ENCODE measurements at places on chromosomes 1 and 21.

DNA sequence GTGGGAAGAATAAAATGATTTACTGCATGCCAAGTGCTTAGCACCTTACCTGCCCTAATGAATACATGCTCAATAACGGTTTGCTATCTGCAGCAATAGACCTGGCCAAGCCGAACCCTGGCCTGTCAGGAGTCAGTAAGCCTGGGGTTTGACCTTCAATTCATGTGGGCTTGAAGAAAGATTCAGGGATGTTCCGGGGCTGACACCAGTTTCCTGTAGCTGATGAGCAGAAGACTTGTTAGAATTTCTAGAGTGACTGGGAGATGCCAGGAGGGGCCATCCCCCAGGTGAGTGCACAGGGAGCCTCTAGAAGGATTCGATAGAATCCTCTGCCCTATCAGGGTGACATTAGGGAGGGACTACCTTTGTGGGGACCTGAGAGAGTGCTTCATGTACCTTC, 210.9 kb downstream of the HIVEP3 start:
- no peak for DNase-seq

DNA sequence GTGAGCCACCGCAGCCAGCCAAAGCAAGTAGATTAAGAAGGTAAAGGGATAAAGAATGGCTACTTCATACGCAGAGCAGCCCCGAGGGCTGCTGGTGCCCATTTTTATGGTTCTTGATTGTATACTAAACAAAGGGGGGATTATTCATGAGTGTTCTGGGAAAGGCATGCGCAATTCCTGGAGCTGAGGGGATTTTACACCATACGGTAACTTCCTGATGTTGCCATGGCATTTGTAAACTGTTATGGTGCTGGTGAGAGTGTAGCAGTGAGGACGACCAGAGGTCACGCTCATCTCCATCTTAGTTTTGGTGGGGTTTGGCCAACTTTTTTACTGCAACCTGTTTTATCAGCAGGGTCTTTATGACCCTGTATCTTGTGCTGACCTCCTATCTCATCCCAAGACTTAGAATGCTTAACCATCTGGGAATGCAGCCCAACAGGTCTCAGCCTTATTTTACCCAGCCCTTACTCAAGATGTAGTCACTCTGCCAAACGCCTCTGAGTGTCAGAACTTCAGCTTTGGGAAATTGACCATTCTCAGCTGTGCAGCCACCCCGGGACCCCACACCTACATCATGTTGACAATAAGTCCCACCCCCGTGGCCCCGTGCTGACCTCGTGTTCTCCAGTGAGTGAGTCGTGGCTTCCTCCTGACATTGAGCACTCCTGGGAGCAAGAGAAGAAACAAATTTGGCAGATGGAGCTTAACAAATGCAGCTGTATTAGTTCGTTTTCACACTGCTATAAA, 149.4 kb upstream of the COL6A1 start:
- no peak for DNase-seq

- no peak for DNase-seq
These were observed 11.8 kb downstream of the NOS1AP start for GRCh38 chr1:162081316-162081715.

DNA sequence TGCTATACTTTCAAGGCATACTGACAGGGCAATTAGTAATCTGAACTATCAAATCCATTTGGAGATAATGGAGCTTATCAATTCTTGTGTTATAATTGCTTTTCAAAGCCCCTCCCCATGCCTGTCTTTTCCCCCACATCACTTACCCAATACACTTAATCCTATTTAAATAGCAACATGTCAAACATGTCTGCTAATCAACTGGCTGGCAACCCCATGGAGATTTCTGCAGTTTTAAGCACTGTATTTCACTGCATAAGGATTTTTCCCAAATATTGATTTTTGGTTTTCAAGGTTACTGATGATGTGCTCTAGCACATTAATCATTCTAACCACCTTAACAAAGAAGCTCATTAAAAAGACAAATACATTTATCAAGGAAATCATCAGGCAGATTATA, 800.3 kb downstream of the PLA2G4A start:
- DNase-seq, result no peak

GRCh38 chr1:54153535-54154439, 987 bp upstream of the CDCP2 start:
- DNase-seq, result no peak

DNA sequence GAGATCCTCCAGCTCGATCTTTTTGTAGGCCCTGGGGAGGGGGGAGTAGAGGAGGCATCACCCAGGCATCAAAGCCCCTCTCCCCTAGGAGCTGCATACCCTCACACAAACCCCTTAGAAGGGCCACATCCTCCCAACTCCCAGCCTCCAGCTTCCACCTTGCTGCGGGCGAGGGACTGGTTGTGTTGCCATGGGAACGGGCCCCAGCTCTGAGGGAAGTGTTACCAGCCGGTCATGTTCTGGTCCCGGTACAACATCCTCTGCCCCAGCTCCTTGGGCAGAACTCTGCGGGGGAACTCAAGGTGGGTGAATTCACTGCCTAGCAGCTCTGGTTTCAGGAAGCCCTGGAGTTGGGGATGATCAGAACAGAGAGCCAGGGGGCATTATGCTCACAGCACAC, 4.1 kb downstream of the PPM1J start:
- DNase-seq, result no peak

DNA sequence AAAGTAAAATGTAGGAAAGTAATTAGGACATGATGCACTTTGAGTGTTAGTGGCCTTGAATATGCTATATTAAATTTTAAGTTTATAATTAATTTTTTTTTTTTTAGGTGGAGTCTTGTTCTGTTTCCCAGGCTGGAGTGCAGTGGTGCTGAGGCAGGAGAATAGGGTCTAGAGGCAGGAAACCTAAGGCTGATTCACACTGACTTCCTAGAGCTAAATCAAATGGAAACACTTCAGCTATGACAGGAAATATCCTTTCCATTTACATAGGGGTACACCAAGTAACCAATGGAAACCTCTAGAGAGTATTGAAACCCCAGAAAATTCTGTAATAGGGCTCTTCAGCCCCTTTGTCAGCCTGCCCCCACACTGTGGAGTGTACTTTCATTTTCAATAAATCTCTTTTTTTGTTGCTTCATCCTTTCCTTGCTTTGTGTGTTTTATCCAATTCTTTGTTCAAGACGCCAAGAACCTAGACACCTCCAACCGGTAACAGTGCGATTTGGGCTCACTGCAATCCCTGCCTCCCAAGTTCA, 17.9 kb upstream of the THRAP3 start:
- no peak for DNase-seq

- DNase-seq, result no peak
These were observed 443.2 kb downstream of the CAMTA1 start for GRCh38 chr1:7228252-7228961.

GRCh38 chr1:47717341-47717740, 279.5 kb downstream of the FOXD2 start:
- DNase-seq, result no peak

GRCh38 chr21:43299441-43300277, 127.3 kb downstream of the SIK1 start:
- no peak for DNase-seq

DNA sequence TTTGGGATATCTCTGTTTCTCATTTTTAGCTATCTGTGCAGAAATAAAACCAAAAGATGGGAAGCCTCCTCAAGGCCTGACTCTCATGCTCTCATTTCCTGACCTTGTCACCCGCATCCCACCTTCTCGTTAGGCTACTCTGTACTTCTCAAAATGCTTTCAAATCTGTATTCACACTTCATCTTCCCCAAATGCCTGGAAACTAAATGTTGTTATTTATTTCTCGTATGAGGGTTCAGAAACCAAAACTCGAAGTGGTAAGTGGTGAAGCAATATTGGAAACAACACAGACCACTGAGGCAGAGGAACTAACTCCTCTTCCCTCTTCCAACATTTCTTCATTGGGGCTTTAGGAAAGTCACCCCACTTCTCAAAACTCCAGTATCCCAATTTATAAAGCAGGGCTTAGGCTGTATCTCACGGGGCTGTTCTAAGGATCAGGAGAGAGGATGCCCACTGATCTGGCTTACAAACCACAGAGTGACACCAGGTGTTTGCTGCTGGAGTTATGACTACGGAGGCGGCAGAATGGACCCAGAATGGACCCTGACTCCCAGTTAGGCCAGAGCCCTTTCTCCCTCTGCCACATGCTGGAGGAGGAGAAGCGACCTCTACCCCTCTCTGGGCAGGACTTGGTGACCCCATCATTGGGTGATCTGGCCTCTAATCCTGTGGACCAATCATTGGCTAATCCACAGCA, 3.5 kb downstream of the SLAMF7 start:
- no peak for DNase-seq

DNA sequence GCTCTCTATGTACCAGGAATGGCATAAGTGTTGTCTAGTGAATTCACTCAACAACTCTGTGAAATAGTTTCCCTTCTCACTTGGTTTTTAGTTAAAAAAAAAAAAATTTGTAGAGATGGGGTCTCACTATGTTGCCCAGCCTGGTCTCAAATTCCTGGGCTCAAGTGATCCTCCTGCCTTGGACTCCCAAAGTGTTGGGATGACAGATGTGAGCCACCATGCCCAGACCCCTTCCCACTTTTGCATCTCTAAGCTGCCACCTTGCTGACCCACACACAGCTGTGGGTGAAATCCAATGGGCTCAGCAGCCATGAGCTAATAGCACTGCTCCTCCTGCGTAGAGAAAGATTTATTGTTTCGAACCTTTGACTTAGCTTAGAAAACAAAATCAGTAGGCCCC, 33.5 kb downstream of the NEK2 start:
- DNase-seq, result no peak

GRCh38 chr1:198623752-198624647, 14.8 kb upstream of the PTPRC start:
- DNase-seq, result peak; percentile 26

- no peak for DNase-seq
These were observed 790.6 kb upstream of the ADGRL2 start for GRCh38 chr1:81010126-81010525.

GRCh38 chr1:10838541-10838940, 42.1 kb upstream of the CASZ1 start:
- no peak for DNase-seq

DNA sequence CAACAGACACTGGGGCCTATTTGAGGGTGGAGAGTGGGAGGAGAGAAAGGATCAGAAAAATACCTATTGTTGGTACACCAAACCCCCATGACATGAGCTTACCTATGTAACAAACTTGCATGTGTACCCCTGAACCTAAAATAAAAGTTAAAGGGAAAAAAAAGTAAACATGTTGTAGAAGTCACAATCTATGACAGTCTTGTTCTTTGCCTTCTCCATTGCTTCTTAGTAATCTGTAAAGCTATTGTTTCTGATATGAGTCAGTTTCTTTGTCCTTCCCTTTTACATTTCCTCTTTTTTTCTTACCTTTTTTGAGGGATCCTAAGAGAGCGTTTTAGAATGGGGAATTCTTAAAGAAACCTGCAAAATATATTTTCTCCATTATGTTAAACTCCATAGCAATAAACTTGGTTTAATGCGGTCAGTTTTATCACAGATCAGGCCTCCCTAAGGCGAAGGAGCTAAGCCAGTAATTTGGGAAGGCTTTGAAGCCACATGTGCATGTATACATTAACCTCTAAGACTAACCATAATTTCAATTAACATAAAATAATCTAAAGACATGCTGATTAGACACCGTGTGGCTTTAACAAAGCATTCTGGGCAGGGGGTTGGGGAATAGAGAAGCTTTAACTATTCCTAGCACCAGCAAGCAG, 77.8 kb upstream of the C1orf105 start:
- DNase-seq, result no peak

DNA sequence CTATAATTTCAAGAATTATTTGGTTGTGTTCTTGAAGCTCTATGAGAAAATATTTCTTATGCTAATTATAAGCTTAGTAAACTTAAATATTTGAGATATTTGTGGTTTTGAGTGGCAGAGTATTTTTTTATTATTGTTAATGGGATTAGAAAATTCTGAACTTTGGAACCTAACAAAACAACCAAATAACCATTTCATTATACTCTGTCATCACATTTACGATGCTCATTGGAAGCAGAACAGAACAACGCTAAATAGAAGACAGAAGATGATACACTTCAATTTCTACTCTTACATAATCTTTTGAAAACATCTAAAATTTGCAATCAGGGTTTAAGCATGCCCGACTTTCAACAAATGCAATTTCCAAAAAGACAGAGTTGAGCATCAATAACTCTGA, 270.2 kb downstream of the PTPRC start:
- no peak for DNase-seq

DNA sequence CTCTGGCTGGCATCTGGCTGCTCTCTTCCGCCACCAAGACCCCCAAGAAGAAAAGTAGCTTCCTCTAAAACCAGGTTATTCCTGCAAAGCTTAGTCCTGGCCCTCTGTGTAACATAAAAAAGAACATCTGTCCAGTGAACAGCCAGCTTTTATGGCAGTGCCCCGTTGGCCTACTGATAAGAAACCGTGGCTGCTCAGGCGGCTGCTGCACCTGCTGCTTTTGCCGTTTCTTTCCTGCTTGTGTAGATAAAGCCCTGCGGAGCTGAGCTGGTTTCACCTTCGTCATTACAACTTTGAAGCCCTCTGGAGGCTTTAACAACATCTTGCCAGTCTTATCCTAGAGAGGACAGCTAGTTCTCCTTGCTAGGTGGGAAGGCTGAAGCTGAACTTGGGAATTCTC, 20.5 kb downstream of the ELAPOR1 start:
- no peak for DNase-seq

GRCh38 chr1:9328201-9328600, 35.5 kb downstream of the SPSB1 start:
- DNase-seq, result no peak

- DNase-seq, result no peak
These were observed 57.1 kb downstream of the ZNF684 start for GRCh38 chr1:40588586-40588985.

GRCh38 chr1:240128366-240128765, 36.7 kb downstream of the FMN2 start:
- DNase-seq, result no peak

DNA sequence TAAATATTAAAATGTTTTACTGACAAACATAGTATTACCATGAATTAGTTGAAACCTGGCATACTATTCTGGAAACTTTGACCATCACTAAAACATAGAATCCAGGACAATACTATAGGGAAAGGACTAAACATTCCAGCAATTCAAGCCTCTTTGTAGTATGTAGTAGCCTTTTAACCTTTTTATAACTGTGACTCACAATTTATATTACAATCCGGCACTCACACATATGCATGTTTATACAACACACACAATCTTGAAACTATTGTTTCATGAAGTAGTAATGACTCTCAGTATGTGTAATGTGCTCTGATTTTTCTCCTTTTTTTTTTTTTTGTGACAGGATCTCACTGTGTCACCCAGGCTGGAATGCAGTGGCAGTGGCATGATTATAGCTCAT, 64.3 kb downstream of the ANKRD13C start:
- no peak for DNase-seq

GRCh38 chr1:7989762-7990428, 28.4 kb downstream of the PARK7 start:
- DNase-seq, result no peak

Measured in CD8-positive, alpha-beta T cell (primary cell).